ENCODE measurements at places on chromosomes 13 and 19.

DNA sequence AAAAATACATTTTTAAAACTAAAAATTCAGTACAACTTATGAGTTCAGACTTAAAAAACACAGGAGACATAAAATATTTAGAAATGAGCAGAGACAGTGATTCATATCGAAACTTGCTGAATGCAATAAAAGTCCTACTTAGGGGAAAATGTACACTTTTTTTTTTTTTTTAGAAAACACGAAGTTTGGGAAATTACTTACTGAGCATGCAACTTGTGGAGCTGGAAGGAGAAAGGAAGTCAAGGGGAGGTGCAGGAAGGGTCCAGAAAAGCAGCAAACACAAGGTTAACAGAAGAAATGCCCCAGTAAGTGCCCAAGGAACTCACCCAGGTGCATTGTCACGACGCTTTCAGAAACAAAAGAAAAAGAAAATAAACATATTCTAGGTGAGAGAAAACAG is 18.6 kb upstream of the LAIR1 start:
- no peak for DNase-seq

- DNase-seq, result no peak
Measured at GRCh38 chr19:10544242-10544752, 593 bp downstream of the ATG4D start.

DNA sequence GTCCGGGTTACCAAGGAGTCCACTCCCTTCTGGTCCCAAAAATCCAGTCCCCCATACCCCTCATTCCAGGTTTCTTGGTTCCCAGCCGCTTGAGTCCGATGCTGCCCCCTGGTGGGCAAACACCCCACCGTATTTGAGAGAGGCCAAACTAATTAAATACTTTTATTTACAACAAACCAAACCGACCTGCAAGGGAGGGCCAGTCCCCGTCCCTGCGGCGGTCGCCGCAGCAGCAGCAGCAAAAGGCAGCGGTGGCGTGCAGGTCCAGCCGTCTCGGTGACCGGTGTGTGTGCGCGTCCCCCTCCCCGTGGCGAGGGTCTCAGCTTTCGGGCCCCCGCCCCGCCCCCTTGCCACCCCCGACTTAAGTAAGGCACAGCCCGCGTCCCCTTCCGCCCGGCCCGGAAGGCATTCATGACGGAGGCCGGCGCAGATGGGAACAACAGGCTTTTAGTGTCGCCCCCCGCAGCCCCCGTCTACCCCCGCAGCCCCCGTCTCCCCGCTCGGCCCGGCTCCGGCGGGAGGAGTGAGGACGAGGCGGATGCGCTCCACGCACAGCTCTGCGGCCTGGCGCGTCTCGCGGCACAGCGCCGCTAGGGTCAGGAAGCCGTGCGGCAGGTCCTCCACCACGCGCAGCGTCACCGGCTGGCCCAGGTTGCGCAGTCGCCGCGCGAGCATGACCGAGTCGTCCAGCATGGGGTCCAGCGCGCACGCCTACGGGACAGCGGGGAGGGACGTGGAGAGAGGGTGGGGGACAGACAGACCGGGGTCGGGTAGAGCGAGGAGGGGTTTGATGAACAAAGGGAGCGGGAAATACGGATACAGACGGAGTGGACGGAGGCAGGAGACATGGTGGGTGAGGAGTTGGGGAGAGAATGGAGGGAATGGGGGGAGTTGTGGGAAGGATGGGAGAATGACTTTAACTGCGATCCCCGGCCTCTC is 11.5 kb upstream of the CNFN start:
- DNase-seq, result peak; percentile 78

DNA sequence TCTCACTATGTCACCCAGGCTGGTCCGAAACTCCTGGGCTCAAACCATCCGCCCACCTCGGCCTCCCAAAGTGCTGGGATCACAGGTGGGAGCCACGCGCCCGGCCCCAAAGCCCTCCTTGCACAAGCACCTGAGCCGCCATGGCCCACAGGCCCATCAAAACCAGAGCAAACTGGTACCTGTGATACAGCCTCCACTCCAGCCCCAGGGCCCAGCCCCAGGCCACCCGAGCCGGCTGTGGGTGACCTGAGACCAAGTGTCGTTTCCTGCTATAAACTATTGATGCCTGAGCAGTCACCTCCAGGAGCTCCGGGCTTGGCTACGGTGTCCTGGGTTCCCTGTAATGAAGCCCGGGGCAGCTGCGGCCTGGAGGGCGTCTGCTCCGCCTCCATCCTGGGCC is 9.7 kb upstream of the PTBP1 start:
- DNase-seq, result no peak

- DNase-seq, result no peak
Measured at GRCh38 chr13:32496599-32497160, 41.9 kb downstream of the N4BP2L2 start.

DNA sequence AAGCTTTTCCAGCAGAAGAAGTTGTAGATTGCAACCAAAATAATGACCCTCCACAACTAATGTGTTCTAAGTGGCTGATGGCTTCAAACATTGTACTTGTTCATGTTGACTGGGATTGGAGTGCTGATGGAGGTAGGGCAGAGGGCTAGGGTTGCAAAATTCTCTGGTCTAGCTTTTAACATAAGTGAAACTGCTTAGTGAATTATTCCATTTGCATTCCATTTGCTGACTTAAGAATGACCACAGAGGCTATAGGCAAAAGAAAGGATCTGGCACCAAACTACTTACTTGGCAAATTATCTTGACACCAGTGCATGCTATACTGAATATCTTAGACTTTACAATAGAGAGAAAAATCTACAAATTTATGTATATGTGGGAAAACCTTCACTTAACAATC is 287.0 kb downstream of the FGF9 start:
- DNase-seq, result no peak

- DNase-seq, result no peak
Measured at GRCh38 chr13:112342841-112343361, 33.3 kb upstream of the SPACA7 start.

GRCh38 chr13:34300559-34300958 is 482.6 kb downstream of the RFC3 start:
- DNase-seq, result no peak

GRCh38 chr19:18496167-18496979 is 25.5 kb downstream of the ELL start:
- peak; percentile 88 for DNase-seq

- no peak for DNase-seq
Measured at GRCh38 chr13:26839682-26840081, 79.1 kb upstream of the GPR12 start.

GRCh38 chr19:21698215-21698614 is 69.2 kb downstream of the ZNF100 start:
- peak; percentile 56 for DNase-seq

- DNase-seq, result no peak
Measured at GRCh38 chr13:45456196-45456972, 8.4 kb upstream of the COG3 start.

GRCh38 chr13:73417012-73417615 is 358.3 kb downstream of the KLF5 start:
- no peak for DNase-seq

DNA sequence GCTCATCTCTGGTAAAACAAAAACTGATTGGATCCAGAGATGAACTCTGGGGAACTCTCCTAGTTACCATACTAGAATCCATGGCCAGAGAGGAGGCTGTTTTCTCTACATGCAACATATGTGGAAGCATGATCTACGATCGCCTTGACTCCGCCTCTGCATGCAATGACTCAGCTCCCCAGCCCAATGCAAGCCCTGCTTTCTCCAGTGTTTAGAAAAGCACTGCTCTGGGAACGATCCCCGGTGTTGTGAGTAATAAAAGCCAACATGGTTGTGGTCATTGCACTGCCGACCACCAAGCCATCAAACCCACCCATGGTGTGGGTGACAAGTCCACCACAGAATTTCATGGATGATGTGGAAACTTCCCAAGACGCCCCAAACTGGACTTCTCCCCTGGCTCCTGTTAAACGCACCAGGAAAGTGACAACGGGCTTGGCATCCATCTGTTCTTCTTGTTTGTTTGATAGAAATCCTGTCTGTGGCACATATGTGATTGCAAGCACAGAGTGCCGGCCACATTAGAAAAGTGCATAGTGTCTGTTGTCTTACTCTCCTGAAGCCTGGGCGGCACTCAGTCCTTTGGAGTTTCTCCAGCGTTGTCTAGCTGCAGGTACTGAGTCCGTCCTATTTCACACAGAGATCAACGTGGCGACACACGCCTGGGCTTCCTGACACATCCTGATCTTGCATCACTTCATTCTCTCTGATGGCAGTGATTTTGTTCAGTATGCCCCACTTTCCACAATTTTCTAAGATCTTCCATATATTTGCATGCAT is 36.4 kb upstream of the VSTM2B start:
- no peak for DNase-seq

GRCh38 chr19:38514812-38515633 is 81.5 kb downstream of the RYR1 start:
- DNase-seq, result peak; percentile 71

- no peak for DNase-seq
Measured at GRCh38 chr13:20826301-20826700, 52.5 kb upstream of the EEF1AKMT1 start.

- DNase-seq, result no peak
Measured at GRCh38 chr13:72567566-72567965, 159.9 kb downstream of the MZT1 start.

DNA sequence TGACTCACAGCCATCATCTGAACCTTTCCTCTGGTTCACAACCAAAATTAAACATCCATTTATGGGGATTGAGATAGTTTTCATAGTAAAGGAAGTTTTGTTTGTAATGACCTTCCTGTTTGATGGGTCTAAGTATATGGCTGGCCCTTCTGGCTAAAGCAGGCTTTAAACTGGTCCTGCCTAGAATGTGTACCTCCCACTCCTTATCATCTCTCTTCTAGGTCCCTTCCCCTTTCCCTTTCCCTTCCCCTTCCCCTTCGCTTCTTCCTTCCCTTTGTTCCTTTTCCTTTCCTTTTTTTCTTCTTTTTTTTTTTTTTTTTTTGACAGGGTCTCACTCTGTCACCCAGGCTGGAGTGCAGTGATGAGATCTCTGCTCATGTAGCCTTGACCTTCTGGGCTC is 35.6 kb downstream of the BBC3 start:
- DNase-seq, result no peak

DNA sequence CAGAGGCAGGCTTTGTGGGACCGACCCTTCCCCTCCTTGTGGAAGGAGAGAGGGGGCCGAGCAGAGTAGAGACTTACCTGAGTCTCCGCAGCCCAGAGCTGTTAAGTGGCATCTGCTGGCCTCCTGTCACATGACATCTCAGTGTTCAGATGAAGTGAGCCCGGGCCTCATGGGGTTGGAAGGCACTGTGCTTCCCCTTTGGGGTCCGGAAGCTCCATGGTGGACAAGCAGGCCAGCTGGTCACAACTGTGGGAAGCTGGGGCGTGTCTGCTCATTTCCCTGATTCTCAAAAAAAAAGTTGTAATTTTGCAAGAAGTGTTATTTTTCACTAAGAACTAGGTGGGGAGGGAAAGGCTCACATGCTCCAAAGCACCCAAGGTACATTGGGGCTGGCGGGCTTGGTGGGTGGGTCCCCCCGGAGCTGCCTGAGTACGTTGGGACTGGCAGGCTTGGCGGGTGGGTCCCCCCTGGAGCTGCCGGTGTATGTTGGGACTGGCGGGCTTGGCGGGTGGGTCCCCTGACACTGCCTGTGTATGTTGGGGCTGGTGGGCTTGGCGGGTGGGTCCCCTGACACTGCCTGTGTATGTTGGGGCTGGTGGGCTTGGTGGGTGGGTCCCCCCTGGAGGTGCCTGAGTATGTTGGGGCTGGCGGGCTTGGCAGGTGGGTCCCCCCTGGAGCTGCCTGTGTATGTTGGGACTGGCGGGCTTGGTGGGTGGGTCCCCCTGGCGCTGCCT is 18.2 kb upstream of the DCUN1D2 start:
- DNase-seq, result no peak

- DNase-seq, result no peak
Measured at GRCh38 chr19:2625434-2625833, 77.1 kb downstream of the GNG7 start.

DNA sequence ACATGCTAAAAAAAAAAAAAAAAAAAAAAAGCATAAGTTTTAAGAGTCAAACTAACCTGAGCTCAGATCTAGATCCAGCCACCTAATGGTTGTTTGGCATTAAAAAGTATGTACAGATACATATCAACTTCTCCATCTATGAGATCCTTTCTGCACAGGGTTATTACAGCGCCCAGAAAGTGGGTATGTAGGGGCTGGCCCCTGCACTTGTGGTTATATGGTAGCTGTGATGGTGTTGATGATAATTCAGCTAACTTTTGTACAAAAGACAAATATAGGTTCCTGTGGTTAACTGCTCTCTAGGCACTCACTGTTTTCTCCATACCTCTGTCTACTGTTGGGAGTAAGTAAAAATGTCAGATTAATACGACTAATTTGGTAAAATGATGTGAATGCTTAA is 81.7 kb downstream of the TNFRSF19 start:
- DNase-seq, result peak; percentile 16
